EL (cell line): ENCODE measurements at places on chromosomes 13 and 19.

DNA sequence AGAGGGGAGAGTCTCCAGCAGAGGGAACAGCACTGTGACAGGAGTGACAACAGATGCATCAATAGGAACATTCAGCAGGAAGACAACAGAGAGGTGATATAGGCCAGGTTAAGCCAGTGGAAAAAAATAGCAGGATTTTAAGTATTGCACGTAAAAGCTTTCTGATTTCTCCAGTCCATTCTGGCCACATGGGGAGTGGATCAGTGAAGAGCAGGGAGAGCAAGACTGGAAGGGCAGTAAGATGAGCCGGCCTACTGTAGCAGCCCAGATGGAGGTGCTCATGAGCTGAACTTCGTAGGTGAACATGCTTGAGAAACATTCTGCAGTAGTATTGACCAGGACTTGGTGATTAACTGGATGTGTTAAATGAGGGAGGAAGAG is 1.7 kb downstream of the UTP14C start:
- no peak for DNase-seq

DNA sequence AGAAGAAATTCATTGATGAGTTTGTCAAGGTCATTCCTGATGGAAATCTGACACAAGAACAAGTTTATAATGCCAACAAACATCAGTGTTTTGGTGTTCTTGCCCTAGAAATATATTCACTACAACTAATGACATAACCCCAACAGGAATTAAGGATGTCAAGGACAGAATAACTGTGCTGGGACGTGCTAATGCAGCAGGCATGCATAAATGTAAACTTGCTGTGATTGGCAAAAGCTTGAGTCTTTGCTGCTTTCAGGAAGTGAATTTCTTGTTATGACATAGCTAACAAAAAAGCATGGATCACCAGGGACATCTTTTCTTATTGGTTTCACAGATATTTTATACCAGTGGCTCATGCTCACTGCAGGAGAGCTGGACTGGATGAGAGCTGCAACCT is 144.6 kb downstream of the KCTD12 start:
- DNase-seq: no peak

DNA sequence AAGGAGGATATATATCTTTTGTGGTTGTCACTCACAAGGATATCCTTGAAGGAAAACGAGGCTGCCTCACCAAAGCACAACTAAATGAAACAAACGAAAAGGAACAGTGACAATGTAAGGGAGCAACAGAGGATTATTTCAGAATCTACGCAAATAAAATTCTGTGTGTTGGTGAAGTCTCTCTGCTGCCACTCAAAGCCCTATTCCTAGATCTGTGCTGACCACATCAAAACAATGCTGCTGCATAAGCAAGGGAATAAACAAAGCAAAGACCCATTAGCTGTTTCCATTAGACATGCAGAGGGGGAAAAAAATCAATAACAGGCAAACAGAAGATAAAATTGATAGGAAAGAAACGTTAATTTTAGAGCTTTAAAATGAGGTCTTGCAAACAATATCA is 204.4 kb downstream of the MZT1 start:
- no peak for DNase-seq

GRCh38 chr19:11053817-11054195 is 35.5 kb upstream of the LDLR start:
- no peak for DNase-seq

GRCh38 chr13:110221406-110222117 is 85.4 kb downstream of the COL4A1 start:
- no peak for DNase-seq

DNA sequence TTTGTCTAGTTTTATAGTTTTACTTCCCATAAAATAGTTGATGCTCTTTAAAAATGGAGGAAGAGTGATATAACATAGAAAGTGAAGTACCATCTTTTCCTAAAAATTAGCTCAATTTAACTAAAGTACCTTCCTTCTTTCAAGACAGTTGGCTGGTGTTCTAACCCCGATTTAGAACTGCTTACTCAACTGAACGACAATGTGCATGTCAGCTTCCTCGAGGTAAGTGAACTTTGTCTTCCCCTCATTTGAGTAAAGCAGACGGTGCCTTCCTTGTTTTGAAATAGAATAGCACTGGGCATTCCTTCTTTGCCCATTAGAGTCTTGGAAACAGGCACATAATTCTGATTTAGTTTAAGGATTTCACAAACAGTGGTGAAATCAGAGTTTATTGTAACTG is 1519.2 kb downstream of the EFNB2 start:
- no peak for DNase-seq

DNA sequence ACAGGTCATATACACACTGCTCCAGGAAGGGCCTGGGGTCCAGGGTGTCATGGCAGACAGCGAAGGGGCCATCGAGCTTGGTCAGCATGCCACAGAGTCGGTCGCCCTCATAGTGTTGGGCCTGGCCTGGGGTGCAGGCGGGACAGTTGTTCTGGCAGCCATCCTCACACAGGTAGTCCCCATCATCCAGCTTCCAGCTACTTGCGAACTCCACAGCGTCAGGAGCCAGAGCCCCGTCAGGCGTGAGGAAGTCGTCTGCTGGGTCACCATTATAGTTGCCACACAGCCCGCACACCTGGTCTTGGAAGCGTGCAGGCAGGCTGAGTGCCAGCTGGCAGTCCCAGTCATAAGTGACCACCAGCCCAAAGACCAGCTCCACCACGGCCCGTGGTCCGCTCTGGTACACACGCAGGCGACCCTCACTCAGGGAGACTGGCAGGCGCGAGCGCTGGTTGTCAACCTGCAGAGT is 16.2 kb downstream of the FCGBP start:
- DNase-seq: no peak

DNA sequence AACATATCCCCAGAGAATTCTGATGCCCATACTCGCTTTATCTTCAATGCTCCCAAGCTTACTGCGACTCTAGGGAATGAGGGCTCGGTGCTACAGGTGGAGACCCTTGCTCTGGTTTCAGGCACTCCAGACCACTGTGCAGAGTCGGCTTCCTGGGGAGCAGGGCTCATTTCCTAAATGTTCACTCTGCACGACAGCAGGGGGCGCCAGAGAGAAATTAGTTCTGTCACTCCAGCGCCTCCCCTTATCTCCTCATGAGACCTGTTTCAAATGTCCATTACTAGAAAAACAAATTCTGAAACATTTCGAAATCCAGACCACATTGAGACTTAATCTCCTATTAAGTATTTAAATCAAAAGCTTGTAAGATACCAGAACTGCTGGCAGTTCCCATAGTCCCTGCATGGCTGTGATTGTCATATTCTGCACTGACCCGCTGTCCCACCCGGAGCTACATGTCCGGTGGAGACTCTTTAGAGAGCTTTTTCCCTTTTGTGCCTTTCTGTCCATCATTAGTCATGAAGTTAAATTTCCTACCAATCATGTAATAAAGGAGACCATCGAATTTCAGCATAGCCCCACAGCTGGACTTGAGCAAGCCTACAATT is 22.4 kb downstream of the EPSTI1 start:
- peak; percentile 76 for DNase-seq

- no peak for DNase-seq
These were observed 10.6 kb downstream of the CNOT3 start for GRCh38 chr19:54148158-54148557.

GRCh38 chr19:1992759-1993260 is 22.7 kb downstream of the BTBD2 start:
- no peak for DNase-seq

DNA sequence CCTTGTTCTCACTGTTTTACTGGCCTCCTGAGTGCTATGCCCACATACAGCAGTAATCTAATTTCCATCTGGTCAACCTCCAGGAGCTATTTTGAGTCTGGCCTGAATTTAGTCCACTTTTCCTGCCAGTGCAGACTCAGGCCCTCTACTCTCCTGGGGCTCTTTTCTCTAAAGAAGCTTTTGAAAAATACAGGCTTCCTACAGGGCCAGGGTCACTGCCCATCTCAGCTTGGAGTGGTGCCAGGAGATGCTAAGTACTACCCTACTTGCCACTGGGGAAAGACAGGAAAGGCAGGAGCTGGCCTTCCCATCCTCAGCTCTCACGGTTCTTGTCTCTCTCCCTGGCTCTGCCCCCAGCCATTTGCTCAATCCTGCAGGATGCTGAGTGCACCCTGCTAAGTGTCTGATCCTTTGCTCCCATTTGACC is 101.7 kb upstream of the SERP2 start:
- no peak for DNase-seq
